Heart right ventricle (tissue), 16 donors: ENCODE measurements at places on chromosomes 3 and 15. TPM values are rescaled to one million over a fixed set of nuclear protein-coding genes. Genes with fewer than 3 reads are reported as not detected.
A peak's percentile ranks its signal among the peaks of the same experiment; 100 is the strongest.

DNA sequence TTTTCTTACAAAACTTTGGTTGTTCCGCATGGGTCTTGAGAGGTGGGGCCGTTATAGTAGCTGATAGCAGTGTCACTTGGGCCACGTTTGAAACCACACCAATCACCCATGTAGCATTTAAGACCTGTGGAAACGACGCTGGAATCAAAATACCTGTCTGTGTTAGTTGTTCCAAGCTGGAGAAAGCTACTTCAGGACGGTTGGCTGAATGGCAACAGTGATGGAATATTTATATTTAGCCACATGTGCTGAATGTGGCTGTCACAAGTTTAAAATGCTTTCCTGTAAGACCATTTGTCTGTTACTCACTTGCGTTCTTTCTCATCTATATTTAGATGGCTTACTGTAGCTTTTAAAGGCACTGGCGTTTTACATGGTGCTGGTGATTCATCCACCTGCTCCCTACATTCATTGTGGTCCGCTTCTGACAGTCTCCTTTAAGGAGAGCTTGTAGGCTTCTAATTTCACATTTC is 1.4 kb downstream of the DNAJA4 start:
- peaks cover 47% of the 10 kb centered on the region for H3K4me1 ChIP-seq
- no peaks in the 10 kb centered on the region for H3K27me3 ChIP-seq
- peaks cover 6% of the 10 kb centered on the region for H3K36me3 ChIP-seq
- H3K27ac ChIP-seq: peak overlapping the region; percentile 97
- no peak overlapping the region for H3K4me3 ChIP-seq

Gene TLR9
- 0.06 TPM for polyA plus RNA-seq

DNA sequence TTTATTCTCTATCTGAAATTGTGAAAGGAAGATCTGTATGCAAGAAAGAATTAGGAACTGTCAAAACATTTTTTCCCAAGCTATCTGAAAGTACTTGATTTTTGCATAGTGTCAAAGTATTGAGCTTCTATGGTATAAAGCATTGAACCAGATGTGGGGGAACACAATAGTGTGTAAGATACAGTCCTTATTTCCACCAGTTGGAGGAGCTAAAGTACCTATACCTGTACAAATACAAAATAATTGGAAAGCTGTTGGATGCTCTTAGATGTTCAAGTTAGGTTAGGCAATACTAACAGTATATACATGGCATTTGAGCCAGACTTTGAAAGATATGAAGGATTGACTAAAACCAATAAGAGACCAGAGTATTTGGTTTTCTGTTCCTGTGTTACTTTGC is 148.4 kb downstream of the B3GALNT1 start:
- H3K4me1 ChIP-seq: peaks cover 2% of the 10 kb centered on the region
- DNase-seq: no peak
- no peaks in the 10 kb centered on the region for H3K36me3 ChIP-seq
- H3K27me3 ChIP-seq: no peaks in the 10 kb centered on the region

DNA sequence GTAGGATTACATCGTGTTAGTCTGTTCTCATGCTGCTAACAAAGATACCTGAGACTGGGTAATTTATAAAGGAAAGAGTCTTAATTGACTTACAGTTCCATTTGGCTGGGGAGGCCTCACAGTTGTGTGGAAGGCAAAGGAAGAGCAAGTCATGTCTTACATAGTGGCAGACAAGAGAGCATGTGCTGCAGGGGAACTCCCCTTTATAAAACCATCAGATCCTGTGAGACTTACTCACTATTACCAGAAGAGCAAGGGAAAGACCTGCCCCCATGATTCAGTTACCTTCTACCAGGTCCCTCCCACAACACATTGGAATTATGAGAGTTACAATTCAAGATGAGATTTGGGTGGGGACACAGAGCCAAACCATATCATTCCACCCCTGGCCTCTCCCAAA is 3.4 kb downstream of the SLC25A26 start:
- H3K27ac ChIP-seq: no peak overlapping the region
- no peaks in the 10 kb centered on the region for H3K27me3 ChIP-seq
- no peak for DNase-seq
- peaks cover 14% of the 10 kb centered on the region for H3K4me1 ChIP-seq

Gene PLA2G4E
- 0.07 TPM for polyA plus RNA-seq

Gene ADGRG7
- not detected for polyA plus RNA-seq

- DNase-seq: no peak
- peak overlapping the region; percentile 44 for H3K4me3 ChIP-seq
- no peak overlapping the region for H3K27ac ChIP-seq
- H3K4me1 ChIP-seq: peaks cover 46% of the 10 kb centered on the region
Observed at GRCh38 chr15:85554852-85555521, 174.6 kb downstream of the AKAP13 start.

Gene QTRT2
- polyA plus RNA-seq: 4.2 TPM

Gene CYP11A1
- 0.06 TPM for polyA plus RNA-seq

Gene PXYLP1
- 17.0 TPM for polyA plus RNA-seq

GRCh38 chr15:82855286-82856100 is 46.1 kb downstream of the WHAMM start:
- H3K27ac ChIP-seq: no peak overlapping the region
- H3K4me1 ChIP-seq: no peaks in the 10 kb centered on the region
- H3K27me3 ChIP-seq: no peaks in the 10 kb centered on the region
- H3K4me3 ChIP-seq: no peak overlapping the region
- no peak for DNase-seq

DNA sequence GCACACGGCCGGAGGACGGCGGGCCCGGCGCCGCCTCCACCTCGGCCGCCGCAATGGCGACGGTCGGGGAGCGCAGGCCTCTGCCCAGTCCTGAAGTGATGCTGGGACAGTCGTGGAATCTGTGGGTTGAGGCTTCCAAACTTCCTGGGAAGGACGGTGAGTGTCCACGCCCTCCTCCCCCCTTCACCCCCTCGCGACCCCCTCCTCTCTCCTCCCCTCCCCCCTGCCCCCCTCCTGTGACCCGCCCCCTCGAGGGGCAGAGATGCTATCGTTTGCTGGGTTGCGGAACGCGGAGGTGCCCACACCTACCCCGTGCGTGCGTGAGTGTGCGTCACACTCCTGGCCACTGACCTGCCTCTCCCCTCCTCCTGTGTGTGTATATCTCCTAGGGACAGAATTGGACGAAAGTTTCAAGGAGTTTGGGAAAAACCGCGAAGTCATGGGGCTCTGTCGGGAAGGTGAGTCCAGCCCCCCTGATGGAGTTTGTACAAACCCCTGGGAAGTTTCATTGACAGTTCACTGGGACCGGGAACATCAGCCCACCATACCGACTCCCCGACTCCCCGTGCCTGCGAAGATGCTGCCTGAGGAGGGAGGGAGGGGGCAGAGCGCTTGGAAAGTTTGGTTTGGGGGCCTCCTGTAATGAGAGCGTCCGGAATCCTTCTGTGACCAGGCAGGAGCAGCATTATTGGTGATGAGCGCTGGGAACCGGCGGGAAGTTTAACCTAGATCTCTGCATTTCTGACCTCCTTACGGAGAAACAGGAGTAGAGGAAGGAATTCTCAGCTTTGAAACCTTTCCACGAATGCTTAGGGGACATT is 795 bp upstream of the SCAANT1 start:
- H3K27ac ChIP-seq: peak overlapping the region; percentile 98
- H3K4me1 ChIP-seq: peaks cover 42% of the 10 kb centered on the region
- H3K36me3 ChIP-seq: peaks cover 3% of the 10 kb centered on the region
- peak; percentile 49 for DNase-seq
- peak overlapping the region; percentile 72 for H3K4me3 ChIP-seq

DNA sequence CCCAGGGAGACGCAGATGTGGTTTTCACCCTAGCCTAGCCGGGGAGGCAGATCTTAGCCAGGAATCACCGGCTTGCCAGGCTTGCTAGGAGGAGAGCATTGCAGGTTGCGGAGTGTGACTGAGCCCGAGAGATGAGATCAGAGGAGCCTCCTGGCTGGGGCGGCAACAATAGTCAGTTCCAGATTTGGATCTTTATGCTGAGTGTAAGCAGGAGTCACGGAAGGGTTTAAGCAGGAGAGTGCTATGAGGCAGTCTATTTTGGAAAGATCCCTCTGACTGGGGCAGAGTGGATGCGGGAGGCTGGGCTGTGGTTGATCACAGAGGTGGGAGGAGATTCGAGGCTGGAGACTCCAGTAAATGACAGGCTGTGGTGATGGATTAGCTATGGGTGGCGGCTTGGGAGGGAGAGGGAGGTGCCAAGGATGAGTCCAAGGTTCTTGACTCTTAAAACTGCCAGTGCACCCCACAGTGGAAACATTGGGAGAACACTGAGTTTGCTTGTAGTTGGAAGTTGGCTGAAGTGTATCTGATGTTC is 10.4 kb upstream of the BAHD1 start:
- no peak overlapping the region for H3K27ac ChIP-seq
- no peaks in the 10 kb centered on the region for H3K27me3 ChIP-seq
- H3K36me3 ChIP-seq: no peaks in the 10 kb centered on the region

Gene GP5
- polyA plus RNA-seq: not detected

DNA sequence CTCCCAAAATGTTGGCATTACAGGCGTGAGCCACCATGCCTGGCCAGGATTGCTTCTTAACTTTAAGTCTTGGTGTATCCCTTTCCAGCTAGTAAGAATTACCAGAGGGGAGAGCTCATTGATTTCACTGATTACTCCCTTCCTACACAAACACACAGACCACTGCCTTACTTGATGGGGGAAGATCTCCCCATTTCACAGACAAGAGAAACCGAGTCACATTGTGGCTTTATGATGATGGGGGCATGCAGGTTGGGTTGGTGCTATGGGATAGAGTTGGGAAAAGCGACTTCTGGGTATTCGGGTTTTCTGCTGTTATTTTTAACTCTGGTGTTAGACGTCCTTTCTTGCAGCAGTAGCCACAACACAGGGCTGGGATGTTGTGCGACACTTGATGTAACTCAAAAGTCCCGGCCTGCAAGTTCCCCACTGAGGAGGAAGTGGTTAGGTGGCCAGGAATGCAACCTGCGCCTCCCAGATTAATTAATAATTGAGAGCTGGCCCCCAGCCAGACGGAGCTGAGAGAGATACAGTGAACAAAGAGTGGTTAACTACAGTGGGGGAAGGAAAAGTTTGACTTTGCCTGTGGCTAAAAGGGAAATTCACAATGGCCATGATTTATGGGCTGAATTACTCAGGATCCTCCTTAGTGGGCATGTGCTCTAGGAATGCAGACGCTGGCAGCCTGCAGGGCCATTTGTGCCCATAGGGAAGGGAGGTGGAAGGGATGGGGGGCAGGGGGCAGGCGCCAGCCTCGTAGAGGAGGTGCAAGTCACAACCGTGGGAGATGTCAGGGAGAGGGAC is 63.6 kb downstream of the SMAD6 start:
- no peaks in the 10 kb centered on the region for H3K27me3 ChIP-seq
- H3K36me3 ChIP-seq: no peaks in the 10 kb centered on the region
- H3K4me1 ChIP-seq: peaks cover 64% of the 10 kb centered on the region
- DNase-seq: peak; percentile 58
- H3K4me3 ChIP-seq: no peak overlapping the region

- H3K4me3 ChIP-seq: no peak overlapping the region
- DNase-seq: no peak
- no peaks in the 10 kb centered on the region for H3K4me1 ChIP-seq
- H3K27me3 ChIP-seq: no peaks in the 10 kb centered on the region
- H3K36me3 ChIP-seq: no peaks in the 10 kb centered on the region
Observed at GRCh38 chr3:148307443-148307843, 390.3 kb upstream of the AGTR1 start.

GRCh38 chr3:155891321-155891720 is 20.9 kb downstream of the GMPS start:
- DNase-seq: no peak
- H3K4me1 ChIP-seq: peaks cover 18% of the 10 kb centered on the region
- H3K27ac ChIP-seq: no peak overlapping the region
- no peak overlapping the region for H3K4me3 ChIP-seq
- no peaks in the 10 kb centered on the region for H3K27me3 ChIP-seq
